ENCODE measurements at places on chromosomes 5 and 9.
A peak's percentile ranks its signal among the peaks of the same experiment; 100 is the strongest.

DNA sequence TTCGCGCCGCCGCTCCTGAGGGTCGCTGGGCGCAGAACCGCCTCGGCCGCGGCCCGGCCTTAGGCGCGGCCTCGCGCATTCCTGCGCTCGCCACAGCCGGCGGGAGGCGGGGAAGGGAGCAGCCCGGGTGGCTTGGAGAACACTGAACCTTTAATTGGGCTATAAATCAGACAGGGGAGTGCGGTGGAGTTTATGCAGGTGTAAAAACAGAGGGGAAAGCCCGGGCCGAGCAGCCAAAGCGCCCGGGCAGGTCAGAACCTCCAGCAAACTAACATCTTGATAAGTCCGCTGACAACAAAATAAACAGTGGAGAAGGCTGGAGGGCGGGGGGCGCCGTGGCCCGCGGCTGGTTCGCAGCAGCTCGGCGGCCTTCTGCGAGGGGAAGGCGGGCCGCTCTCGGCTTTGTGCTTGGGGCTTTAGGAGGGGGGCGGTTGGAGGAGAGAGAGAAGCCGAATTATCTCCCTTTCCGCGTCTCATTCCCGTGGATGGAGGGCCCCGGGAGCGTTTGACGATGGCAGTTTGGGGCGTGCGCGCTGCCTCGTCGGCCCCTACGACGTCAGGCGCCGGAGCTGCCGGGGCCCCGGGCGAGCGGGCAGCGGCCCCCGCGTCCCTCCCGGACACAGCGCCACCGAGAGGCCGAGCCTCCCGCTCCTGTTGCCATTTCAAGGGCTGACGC lies 11.3 kb downstream of the FOXD1 start:
- no peak for DNase-seq

GRCh38 chr5:180494510-180495181 lies 467 bp downstream of the CNOT6 start:
- DNase-seq = peak; percentile 20

- no peak for DNase-seq
Measured at GRCh38 chr9:73162987-73163768, 11.5 kb downstream of the ANXA1 start.

DNA sequence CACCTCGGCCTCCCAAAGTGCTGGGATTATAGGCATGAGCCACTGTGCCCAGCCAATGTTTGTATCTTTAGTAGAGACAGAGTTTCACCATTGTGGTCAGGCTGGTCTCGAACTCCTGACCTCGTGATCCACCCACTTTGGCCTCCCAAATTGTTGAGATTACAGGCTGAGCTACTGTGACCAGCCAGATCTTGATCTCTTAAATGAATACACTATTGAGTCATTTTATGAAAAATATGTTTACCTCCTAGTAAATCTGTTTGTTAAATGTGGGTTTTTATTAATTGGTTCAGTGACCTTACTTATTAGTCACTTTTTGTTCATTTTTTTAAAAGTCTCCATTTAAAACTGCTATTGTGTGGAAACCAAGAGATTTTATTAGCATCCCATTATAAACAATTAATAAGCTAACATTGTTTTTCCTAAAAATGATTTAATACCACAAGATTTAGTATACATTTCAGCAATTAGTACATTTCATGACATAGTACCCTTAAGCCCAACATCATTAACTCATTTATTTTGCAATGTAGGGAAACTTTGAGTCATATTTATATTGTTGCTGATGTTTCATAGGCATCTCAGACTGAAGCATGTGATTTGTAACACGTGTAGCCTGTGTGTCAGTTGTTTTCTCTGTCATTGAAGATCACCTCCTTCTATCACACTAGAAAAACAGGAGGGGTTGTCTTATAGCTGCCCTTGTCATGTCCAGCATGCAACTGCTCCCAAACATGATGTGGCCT lies 261.2 kb downstream of the TAF11L14 start:
- DNase-seq = no peak

GRCh38 chr5:18702821-18703220 lies 1068.6 kb downstream of the TAF11L14 start:
- no peak for DNase-seq

GRCh38 chr9:132768932-132769905 lies 99.0 kb downstream of the GTF3C4 start:
- peak; percentile 14 for DNase-seq

GRCh38 chr5:21154526-21154925 lies 1166.5 kb upstream of the CDH18 start:
- DNase-seq = no peak

DNA sequence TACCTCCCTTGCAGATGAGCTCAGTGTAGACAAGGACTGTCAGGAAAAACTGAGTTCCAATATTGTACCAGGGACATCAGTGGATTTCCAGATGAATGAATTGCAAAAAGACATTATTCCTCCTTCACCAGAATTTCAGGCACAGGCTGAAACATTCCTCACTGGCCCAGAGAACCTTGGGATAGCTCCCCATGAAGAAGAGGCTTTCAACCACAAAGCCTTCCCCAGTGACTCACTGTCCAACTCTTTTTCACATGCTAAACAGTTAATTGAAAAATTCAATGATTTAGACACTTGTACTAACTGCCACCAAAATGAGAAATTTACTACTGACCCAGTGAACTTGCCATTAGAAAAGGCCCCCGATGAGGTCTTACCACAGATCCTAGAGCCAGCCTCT lies 144.5 kb downstream of the UNC13B start:
- no peak for DNase-seq

- no peak for DNase-seq
Measured at GRCh38 chr5:73899055-73899454, 273.1 kb downstream of the ARHGEF28 start.

GRCh38 chr9:19269582-19269981 lies 39.1 kb downstream of the DENND4C start:
- no peak for DNase-seq

DNA sequence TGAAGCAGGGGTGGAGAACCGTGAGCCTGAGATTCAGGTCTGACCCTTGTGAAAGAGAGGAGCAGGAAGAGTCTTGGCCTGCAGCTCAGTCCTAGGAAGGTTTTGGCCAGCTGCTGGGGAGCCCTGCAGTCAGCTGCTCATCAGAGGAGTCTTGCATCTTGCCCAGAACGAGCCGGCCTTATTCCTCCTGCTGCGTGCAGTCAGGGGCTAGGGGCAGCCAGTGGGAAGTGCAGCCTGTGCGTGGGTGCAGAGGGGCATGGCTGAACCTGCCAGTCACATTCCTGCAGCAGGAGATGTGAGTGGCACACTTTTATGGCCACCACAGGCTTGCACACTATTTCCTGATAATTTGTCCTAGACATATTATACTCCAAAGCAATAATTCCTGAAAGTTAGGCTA lies 278.7 kb downstream of the NPR3 start:
- no peak for DNase-seq

DNA sequence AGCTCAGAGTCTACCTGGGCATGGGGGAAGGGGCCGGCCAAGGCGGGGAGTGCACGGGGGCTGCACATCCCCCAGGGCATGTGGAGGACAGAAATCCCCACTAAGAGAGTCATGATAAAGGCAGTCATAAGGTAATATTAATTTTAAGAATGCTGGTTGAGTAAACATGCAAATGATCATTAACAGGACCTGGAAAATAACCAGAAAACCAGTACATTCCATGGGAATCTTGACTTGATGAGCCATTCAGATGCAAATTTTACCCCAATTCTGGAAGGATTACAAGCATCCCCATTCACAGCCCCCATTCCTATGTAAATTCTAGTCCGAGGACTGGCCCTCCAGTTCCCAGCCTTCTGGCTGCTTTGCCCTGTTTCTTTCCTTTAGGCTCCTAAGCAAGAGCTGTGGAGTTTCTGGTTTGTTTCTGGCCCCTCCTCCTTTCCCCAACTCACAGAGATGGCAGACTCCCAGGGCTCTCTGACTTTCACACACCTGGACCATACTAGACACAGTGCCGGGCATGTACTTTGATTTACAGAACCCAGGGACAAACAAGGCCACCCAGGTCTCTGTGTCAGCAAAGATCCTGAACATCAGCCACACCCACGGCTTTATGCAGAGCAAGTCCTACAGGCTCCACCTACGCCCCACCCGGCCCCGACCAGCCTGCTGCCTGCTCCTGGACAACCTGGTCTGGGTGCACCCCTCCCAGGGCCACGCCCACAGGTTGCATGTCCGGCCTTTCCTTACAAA lies 62.7 kb downstream of the SEMA4D start:
- DNase-seq = no peak

DNA sequence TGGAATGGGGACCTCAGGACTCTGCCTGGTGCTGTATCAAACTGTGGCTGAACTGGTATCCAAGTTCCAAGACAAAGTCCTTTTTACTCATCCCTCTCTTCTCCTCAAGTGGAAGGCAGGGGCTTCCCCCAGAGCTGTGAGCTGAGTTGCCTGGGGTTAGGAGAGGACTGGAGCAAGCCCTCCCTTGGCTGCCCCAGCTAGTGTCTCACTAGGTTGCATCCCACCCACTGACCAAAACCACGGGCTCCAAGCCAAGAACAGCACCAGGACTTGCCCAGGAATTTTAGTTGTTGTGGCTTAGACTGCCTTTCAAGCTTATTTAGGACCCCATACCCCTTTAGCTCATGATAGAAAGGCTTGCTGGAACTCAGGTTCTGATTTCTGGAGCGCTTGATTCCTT lies 158.7 kb upstream of the TNC start:
- no peak for DNase-seq

GRCh38 chr9:122158202-122158601 lies 1.4 kb downstream of the NDUFA8 start:
- no peak for DNase-seq

DNA sequence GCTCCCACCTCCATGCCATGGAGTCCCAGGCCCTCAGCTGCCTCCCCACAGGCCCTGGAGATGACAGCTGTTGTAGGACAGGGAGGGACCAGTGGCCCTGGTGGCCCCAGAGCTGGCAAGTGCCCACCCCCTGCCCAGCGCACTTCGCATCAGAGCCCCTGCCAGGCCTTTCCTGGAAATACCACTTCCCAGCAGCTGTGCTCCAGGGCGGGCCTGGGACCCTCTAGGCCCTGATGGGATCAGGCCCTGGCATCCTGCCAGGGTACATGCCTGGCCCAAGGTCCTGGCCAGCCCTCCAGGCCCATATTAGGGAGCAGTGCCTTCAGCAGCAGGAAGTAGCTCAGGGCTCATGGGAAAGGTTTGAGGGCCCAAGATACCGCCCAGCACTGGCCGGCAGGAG lies 2.5 kb downstream of the KCNT1 start:
- no peak for DNase-seq

- DNase-seq = no peak
Measured at GRCh38 chr5:147639321-147639720, 129.5 kb upstream of the DPYSL3 start.

DNA sequence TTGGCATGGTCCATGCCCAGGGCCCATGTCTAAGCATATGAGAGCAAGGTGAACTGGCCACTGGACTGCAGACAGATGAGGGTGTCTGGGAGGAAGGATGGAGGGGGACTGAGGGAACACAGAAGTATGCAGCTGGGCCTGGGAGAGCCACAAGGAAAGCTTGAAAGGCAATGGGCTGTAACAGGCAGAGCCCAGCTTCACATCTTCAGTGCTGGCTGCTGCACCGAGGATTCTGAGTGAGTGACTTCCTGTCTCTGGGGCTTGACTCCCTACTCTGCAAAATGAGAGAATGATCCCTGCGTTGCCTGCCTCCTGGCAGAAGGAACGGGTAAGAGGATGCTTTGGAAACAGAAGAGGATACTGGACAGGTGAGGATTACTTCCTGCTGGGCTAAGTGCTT lies 29.0 kb downstream of the COL15A1 start:
- DNase-seq = no peak

DNA sequence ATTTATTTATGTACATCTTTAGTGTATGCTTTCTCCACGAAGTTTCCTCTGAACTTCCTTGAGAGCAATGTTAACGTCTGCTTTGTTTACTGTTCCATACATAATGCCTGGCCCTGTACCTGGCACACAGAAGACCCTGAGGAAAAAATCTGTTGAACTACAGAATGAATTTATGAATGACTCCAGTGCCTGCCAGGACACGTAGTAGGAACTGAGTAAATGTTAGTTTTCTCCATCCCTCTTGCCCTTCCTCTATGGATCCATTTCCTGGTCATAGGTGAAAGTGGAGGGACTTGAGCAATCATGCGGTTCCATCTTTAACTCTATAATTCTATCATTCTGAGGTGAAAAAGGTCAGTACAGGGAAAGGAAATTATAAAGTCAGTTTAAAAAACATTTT lies 117.7 kb downstream of the MAPKAP1 start:
- no peak for DNase-seq

GRCh38 chr5:127098241-127098640 lies 24.9 kb upstream of the C5orf63 start:
- no peak for DNase-seq

GRCh38 chr9:104745852-104746251 lies 1.6 kb upstream of the NIPSNAP3A start:
- DNase-seq = no peak

DNA sequence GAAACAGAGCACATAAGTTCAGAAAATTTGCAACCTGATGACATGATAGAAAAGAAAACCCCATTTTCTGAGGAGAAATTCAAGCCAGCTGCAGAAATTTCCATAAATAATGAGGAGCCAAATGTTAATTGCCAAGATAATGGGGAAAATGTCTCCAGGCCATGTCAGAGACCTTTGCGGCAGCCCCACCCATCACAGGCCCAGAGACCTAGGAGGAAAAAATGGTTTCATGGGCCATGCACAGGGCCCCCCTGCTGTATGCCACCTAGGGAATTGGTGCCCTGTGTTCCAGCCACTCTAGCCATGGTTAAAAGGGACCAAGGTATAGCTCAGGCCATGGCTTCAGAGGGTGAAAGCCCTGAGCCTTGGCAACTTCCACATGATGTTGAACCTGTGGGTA lies 118.1 kb downstream of the NR2F1-AS1 start:
- no peak for DNase-seq
